GM04504 (cell line): ENCODE measurements at places on chromosomes 2 and 18.

DNA sequence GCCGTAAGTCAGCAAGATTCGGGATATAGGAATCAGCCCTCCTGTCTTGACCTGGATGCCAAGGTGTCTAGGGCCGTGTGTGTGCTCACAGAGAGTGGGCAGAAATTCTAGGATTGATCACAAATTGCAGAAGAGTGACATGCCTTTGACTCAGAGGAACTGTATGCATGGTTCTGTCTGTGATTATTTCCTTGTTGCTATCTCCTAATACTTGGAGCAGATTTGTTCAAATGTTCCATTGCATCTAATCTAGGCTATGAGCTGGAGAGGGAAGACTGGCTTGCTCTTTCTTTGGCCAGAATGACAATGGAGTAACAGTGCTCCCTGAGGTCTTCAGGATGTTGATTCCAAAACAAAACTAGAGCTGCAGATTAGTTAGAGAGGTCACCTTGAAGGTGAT, 115.0 kb downstream of the EN1 start:
- DNase-seq = no peak

DNA sequence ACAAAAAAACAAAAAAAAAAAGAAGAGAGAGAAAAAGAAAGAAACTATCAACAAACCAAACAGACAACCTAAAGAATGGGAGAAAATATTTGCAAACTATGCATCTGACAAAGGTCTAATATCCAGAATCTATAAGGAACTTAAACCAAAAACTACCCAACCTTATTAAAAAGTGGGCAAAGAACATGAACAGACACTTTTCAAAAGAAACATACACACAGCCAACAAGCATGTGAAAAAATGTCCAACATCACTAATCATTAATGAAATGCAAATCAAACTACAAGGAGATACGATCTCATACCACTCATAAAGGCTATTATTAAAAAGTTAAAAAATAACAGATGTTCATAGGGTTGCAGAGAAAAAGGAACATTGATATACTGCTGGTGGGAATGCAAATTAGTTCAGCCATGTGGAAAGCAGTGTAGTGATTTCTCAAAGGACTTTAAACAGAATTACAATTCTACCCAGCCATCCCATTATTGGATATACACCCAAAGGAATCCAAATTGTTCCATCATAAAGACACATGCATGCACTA, 7.2 kb upstream of the POLE4 start:
- no peak for DNase-seq

DNA sequence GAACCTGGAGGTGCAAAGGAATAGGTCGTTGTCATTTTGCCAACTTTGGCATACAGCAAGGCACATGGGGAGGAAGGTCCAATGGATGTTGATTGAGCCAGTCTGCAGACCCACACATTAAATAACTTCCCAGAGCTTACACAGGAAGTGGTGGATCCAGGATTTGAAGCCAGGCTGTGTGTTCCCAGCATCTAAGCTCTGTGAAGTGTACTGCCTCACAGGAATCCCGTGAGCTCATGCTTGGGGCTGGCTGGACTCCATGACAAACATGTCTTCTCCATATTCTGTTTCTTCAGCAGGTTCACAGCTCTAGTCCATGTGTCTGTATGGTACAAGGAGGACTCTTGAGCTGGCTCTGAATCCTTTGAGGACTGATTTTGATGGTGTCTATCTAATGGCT, 63.9 kb downstream of the KLHL29 start:
- no peak for DNase-seq

DNA sequence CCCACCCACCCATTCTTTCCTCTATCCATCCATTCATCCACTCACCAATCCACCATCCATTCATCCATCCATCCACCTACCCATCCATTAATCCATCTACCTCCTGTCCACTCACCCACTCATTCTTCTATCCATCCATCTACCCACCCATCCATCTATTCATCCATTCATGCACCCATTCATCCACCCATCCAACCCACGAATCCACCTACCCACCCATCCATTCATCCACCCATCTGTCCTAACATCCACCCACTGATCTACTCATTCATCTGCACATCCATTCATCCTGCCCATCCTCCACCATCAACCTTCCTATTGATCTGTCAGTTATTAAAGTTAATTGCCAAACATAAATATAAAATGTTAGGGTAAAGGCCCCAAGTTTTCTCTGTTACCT, 25.6 kb downstream of the LDLRAD4 start:
- DNase-seq = no peak

DNA sequence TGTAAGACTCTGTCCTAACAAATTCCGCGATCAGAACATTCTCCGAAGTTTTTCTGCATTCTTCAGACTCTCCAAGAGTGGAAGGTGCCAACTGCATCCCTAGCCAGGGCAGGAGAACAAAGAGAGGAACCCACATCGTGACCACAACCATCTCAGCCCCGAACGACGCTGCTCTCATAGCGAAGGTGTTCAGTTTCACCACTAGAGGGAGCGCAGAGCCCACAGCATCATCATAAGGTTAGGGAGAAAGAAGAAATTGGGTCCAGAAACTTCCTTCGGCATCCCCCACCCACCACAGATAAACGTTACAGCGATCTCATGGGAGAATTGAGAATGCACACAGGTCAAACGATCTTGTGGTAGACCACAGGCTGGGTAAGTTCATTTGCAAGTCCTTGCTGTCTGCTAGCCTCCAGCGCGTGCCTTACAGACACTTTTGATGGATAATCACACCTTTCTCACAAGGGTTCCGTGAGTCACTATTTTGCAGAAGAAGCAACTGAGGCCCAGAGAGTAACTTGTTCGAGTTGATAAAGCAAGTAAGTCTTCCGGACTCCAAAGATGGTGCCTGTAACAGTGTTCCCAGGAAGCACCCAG, 53.7 kb upstream of the ARL4C start:
- DNase-seq = peak; percentile 56

- no peak for DNase-seq
Observed at GRCh38 chr2:125455110-125455509, 1200.8 kb upstream of the GYPC start.

DNA sequence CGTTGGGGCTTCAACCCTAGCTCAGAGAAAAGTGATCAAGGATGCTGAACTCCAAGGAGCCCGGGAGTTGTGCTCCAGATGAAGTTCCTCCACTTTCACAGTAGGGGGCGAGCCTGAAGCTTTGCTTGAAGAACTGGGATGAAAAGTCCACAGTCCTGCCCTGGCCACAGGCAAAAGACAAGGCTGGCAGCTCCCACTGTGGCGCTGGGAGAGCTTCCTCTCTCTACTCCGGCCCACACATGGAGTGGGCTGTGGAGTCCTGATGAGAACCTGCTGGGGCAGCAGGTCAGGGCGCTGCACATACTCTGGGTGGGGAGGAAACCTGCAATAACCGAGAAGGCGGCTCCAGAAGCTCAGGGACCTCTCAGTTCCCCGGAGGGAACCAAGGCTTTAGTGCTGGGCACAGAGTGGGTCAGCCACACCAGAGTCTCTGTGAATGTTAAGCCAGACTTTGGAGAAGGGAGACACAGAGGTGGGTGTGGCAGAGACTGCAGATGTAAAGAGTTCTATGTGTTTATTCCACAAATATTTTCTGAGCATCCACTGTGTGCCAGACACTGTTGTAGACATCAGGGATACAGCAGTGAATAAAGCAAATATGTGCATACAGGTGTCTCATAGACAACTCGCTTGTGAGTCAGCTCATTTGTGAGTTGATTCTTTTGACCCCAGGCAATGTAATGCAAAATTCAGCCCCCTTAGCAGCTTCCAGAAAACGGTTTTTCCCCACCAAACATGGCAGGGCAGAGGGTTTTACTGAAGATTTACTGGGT, 48.0 kb upstream of the MRPL33 start:
- no peak for DNase-seq

GRCh38 chr2:20223407-20224163, 1.3 kb downstream of the SDC1 start:
- no peak for DNase-seq

GRCh38 chr18:26089293-26090129, 902 bp downstream of the SS18 start:
- DNase-seq = no peak

DNA sequence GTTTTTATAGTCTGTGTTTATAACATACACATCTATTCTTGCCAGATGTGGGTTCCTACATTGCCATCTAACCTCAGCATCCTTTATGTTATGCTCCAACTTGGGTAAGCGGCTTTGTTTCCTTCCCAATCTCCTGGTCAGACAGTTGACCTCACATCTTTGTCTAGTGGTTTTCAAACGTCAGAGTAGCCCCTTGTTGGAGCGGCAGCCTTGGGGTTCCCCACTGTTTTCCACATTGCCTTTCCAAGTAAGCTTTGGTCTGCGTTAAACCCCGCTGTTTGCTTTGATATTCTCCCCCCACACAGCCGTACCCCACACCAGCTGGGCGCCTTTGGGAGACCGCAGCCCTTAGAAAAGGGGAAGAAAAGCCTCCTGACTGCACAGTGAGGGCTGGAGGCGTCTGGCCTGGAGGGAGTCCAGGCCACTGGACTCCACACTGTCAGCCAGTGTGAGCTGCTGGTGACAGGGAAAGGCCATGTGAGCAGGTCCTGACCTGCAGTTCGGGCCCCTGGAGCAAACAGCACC, 83.3 kb downstream of the MALT1 start:
- DNase-seq = no peak

GRCh38 chr2:15983496-15983895, 43.1 kb downstream of the MYCN start:
- DNase-seq = no peak

DNA sequence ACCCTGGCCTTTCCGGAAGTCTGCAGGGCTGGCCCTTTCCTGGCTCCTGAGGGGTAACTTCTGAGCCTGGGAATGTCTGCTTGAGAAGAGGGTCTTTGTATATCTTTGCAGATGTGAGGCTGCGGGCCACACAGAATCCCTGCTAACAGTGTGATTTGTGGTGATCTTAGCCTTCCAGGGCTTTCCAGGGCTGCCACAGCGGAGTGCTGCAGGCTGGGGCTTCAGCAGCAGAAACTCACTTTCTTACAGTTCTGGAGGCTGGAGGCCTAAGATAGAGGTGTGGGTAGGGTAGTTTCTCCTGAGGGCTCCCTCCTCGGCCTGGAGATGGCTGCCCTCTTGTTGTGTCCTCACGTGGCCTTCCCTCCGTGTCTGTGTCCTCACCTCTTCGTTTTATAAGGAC, 294.7 kb upstream of the HS6ST1 start:
- no peak for DNase-seq

DNA sequence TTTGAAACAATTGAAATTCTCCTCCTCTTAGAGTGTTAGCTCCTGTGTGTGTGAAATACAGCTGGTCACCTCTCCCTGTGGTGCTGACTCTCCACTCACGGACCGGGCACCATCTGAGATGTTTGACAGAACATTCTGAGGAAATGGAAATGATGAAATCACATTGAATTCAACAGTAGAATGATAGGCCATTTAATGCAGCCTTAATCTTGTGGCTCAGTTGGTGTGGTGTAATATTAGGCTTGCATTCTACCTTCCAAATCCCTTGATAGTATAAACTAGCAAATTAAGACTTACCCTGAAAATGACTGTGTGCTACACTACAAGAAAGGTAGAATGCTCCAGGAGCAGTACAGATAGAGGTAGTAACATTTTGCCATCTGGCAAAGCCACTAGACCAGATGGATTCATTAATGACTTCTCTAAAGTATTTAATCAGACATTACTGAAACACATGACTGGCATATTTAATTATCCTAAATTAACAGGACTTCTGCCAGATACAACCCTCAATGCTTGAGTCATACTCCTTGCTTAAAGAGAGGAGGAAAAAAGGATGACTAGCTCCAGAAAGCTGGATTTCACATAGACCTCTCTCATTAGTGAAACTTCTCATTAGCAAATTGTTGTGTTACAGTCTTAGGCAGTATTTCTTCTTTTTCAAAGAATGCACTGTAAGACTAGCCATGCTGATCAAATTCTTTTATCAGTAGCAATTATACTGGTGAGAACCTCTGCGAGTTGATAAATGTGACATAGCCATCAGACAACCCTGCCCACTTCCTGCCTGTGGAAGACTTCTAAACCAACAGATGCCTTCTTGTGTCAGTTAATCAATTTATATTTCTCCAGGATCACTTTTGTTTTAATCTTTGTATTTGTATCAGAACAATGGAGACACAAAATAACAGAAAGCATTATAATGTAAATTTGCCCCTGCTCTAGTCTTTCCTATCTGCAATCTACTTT, 80.6 kb downstream of the EML6 start:
- no peak for DNase-seq

DNA sequence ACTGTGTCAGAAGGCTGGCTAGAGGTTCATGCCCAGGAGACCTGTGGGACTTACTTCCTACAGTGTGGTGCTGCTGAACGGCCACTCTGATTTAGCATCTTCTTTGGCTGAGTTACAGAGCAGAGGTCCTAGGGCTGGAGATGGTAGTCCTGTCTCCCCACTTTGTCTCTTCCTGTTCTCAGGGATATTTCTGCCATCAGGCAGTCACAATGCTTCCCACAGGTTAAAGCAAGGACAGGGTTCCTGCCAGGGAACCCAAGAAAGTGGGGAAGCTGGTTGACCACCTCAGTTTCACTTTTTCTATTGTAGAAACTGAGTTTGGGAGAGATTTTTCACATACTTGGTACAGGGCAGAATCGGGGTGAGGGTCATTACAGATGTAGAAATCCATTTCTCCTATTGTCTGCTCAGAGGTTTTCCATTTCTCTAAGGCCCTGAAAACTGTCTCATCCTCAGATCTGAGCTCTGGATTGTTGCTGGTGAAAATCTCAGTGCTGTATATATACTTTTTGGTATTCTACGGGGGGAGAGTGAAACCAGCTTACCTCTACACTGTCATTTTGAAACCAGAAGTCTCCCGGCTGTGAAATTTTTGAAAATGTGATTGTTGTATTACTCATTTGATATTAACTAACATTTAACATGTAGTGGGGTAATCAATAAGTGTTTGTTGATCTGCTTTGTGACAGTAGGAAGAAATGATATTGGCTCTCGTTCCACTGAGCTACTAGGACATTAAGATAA, 37.0 kb upstream of the MEP1B start:
- DNase-seq = no peak

DNA sequence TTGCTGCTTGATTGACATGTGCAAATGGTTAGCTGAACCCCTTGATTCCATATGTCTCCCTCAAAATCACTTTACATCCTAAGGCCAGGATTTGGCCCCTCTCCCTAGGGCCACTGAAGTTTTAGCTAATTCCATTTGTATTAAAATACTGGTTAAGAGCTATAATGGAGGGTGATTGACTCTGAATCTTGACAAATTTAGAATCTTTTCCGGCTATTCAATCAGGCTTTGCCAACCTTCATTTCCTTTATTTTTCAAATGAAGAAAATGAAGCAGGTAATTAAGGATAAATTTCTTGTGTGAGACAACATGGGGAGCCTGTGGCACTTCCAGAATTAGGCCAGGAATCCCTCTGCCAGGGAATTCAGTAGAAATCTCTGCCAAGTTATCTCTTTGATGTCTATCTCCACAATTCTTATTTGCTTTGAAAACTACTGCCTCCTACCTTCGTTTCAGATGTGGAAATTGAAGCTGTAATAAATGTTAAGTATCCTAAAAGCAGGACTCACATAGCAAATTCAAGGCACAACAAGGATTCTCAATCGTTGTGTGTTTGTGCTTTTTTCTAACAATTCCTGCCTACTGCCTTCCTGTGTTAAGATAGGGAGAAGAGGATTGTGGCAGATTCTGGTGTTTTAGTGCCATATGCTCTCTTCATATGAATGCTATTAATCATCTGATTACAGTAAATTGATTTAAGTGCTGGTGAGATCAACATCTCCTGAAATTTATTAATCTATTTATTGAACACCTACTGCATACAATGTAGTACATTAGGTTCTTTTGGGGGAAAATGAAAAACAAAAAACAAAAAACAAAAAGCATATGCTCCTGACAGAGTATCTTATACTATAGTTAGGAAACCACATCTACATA, 47.8 kb upstream of the MAP4K3 start:
- DNase-seq = no peak

GRCh38 chr2:41900101-41900577, 147.7 kb upstream of the PKDCC start:
- DNase-seq = no peak
